ENCODE measurements at places on chromosomes 16 and 17. TPM values are rescaled to one million over a fixed set of nuclear protein-coding genes. Genes with fewer than 3 reads are reported as not detected.

Gene HOXB13
- not detected for total RNA-seq

Gene CX3CL1
- total RNA-seq = under 0.01 TPM

Gene KRTAP2-3
- 1.4 TPM for total RNA-seq

Gene CD79B
- total RNA-seq = not detected

- no peak for DNase-seq
Measured at GRCh38 chr17:34242587-34243363, 12.3 kb upstream of the CCL2 start.

DNA sequence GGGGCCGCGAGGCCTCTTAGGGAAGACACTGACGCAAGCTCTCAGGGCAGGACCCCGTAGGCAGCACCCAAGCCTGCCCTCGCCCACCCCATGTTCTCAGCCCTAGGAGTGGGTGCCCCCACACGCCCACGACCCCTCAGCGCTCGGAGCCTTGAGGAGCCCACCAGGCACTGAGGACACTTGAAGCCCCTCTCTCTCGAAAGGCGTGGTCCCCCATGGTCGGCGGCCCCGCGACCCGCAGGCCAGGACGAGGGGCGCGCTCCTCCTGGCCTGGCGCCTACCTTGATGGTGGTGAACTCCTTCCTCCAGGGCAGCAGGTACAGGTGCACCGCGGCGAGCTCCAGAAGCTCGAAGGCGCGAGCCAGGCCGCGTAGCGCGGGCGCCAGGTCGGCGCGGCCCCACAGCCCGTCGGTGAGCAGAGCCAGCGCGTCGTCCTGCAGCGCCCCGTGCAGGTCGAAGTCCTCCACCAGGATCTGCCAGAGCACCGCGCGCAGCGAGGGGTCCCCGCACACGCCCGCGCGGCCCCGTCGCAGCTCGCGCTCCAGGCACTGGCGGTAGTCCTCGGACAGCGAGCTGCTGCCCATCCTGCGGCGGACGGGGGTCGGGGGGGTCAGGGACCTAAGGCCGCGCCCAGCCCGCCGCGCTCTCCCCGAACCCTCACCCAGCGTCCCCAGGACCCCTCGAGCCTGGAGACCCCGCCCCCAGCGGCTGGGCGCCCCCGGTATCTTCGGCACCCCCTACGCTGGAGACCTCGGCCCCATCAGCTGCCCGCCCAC lies 668 bp downstream of the SPATA2L start:
- peak; percentile 24 for DNase-seq

- peak; percentile 79 for DNase-seq
Measured at GRCh38 chr17:82848022-82848592, 8.3 kb upstream of the ZNF750 start.

DNA sequence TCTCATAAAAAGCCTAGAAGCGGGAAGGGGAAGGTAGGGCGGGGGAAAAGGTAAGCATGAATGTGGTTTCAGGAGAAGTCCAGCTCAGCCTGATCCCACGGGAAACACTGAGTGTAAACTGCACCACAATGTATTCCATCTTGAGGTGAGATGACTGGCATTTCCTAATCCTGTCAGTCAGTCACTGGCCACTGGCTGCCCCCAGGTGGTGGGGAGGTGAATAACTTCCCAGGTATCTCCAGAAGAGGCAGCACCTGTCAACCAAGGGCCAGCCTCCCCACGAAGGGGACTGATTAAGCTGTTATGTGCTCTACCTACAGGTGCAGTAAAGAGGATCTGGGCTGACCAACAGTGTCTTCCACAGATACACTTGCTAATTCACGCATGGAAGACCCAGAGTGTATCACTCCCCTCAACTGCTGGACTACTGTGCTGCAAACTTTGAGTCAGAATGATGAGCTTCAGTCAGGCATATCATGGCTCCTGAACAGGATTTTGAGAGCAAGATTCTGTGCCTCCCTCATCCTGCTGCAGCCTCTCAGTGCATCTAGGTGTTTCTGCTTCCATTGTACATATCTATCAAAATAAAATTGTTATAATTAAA lies 108.5 kb upstream of the CCL2 start:
- no peak for DNase-seq

DNA sequence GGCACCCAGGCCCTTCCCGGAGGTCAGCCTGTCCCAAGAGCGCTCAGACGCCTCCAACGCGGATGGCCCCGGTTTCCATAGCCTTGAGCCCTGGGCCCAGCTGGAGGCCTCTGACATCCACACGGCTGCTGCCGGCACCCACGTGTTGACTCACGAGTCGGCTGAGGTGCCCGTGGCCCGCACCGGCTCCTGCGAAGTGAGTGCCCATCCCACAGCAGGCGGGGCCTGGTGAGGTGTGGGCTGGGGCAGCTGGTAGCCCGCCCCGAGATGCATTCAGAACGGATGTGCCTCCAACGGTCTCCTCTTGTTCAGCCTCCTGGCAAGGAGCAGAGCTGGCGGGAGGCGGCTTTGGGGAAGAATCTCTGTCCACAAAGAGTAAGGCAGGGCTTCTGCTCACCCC lies 2.7 kb downstream of the WDR90 start:
- DNase-seq = no peak

DNA sequence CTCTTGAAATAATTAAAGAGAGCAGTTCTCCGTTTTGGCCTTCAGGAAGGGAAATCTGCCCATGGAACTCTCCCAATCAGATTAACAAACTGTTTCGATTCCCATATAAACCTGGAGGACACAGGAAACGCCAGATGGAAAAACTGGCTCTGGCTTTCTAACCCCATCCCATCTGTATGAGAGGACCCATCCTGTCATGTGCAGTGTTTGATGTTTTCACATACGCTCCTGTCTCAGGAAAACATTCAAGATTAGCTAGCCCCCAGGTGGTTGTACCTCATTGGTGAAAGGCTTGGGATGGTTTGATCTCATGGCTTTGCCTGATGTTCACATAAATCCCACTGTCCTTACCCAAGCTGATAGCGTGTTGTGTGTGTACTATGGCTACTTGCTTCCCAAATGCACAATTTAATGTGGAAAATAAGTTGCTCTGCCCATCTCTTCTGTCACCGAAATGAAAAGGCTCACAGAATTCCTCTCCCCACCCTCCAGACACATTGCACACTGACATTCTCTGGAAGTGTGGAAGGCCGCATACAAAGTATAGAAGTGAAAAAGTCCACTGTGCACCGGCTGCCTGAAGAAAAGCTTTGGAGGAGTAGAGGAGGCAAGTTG lies 18.2 kb upstream of the ERN1 start:
- no peak for DNase-seq

GRCh38 chr16:369866-370436 lies 387 bp downstream of the MRPL28 start:
- no peak for DNase-seq

DNA sequence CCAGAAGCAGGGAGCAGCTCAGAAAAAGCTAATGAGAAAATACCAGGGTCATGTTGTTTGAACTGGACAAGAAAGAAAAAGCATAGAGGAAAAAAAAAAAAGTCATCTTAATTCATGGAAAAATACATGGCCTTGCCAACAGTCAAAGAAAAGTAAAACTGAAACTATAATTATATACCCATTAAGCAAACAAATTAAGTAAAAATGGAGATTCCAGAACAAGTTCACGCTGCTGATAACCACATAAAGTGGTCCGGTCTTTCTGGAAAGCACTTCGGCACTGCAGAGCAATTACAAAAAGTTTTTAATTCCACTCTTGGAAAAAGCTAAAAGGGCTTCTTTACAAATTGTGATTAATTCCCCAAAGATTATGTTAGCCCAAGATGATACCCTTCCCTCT lies 12.4 kb upstream of the P2RX5 start:
- DNase-seq = no peak

Measured in IMR-90 (cell line).